ENCODE measurements at places on chromosomes 12 and 14.

DNA sequence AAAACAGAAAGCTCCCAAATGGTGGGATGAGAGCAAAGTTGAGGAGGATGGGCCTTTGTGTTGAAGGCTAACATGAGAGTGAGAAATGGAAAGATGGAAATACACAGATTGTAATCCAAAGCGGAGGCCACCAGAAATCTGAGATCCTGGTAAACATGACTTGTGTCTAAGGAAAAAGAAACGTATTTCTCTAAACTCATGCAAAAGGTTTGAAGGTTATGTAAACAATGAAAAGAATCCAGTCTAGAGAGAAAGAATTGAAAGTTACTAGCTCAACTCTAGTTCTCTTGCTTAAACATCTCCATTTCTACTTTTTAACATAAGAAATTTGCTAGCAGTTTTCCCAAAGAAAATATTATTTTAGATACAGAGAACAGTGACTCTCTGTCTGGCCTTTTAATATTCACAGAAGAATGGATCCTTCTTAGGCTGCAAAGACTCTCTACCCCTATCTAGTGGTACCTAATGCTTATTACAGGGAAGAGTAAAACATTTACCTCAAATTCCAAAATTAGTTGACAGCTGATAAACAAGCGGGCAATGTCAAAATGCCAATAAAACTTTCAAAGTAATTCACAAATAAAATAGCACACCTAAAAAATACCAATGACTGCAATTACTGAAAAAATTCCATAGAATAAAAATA lies 75.8 kb upstream of the SOX5 start:
- no peak for DNase-seq

DNA sequence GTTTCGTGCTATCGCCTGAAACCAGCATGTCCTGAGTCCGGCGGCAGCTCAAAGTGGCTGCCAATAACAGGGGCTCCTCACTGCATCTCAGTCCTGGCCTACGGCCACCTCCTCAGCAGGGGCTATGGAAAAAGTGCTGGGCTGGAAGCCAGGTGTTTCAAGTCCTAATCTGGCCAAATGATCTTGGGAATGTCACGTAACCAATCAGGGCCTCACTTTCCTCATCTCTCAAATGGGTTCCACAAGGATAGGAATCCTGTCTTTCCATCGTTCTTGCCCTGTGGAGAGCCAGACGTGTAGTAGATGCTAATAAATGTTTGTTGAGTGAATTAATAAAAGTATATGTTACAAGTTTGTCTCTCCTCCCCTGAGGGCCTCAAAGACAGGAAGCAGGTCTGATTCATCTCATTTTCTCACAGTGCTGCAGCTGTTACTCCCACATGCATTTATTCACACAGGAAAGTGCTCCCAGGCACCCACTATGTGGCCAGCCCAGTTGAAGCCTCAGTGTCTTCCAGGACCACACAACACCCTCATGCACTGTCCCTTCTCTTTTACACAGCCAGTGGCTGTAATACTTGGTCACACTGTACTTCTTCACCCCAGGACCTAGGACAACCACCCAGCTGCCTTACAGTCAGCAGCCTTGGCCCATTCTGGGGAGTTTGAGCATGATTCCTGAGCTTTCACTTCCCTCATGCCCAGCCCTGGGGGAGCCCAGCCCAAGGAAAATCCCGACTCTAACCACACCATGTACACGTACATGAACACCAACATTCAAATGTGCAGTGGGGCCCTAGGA lies 5.0 kb downstream of the CMKLR1 start:
- DNase-seq, result no peak

- DNase-seq, result no peak
Observed at GRCh38 chr12:64008596-64008995, 164.1 kb downstream of the SRGAP1 start.

GRCh38 chr12:113055594-113056380 lies 743 bp upstream of the DTX1 start:
- DNase-seq, result no peak

DNA sequence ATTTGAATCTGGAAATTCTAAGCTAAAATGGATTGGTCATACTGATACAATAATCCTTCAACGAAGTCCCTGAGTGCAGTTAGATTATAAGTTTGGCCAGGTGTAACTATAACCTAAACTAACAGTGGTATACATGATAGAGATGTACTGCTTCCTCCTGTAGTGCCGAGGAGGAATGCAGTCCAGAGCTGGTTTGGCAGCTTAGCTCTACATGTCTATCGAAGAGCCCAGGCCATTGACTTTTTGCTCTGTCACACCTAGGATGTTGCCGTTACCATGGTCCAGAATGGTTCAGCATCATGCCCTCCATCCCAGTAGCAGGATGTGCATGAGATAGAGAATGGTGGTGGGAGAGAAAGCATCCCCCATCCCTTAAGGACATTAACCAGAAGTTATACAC lies 318.1 kb downstream of the ZFP36L1 start:
- DNase-seq, result no peak

DNA sequence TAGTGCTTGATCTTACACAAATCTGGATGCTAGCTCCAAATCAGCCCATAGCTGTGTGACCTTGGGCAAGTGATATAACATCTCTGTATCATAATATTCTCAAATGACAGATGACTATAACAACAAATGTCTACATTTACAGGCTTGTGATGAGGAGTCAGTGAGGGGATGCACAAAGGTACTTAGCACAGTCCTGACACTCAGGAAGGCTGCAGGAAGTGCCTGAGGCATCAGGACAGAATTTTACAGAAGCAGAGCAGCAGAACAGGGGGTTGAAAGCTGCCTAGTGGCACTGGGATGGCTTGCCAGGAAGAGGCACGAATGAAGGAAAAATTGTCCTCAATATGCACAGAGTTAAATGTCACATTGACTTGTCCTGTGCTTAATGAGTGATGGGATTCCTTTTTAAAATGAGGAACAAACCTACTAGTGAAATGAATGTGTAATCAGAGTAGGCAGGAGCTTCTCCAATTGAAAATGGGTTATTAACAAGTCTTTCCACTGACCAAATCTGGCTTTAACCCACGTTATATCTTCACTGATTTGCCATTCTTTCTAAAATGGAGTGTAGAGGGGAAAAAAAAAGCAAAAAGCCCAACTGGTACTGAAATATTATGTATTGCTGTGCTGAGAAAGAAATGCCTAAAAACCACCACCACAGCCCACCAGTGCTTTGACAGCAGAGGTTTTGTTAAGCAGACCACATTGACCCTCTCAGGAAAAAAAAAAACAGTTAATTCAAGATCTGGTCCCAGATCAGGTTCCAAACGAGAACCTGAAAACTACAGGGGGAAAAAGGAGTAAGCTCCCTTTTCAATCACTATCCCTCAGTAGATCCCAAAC lies 11.6 kb downstream of the BTG1 start:
- DNase-seq, result no peak

DNA sequence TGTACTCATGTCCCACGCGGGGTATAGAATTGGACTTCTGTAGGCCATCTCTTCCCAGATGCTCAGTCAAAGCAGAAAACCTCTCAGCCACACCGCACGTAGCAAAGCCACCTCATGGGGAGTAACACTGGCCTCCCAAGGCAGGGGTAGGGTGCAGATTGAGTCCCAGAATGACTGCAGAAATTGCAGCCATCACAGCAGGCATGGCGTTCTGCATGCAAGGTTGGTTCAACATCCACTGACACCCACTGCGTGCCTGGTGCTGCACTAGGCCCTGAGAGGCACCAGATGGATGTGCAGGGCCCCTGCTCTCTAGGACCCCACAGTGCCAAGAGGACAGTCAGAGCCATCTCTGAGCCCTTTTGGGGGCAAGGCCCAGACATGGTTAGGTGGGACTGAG lies 39.9 kb downstream of the RAB35 start:
- no peak for DNase-seq

DNA sequence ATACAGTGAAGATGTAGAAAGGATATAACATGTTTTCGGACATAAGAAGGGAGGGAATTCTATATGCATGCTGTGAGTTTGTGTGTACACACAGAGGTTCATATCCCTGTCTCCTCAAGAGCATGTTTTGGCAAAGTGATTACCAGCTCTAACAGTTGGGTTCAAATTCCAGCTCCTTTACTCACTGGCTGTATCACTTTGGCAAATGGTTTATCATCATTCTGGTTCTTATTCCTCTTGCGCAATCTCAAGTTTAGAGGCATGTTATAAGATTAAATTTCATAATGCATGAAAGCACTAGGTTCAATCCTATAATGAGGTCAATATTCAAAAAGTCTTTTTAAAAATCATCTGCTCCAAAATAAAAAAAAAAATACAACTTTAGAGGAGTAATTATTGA lies 107.7 kb upstream of the LRFN5 start:
- no peak for DNase-seq

DNA sequence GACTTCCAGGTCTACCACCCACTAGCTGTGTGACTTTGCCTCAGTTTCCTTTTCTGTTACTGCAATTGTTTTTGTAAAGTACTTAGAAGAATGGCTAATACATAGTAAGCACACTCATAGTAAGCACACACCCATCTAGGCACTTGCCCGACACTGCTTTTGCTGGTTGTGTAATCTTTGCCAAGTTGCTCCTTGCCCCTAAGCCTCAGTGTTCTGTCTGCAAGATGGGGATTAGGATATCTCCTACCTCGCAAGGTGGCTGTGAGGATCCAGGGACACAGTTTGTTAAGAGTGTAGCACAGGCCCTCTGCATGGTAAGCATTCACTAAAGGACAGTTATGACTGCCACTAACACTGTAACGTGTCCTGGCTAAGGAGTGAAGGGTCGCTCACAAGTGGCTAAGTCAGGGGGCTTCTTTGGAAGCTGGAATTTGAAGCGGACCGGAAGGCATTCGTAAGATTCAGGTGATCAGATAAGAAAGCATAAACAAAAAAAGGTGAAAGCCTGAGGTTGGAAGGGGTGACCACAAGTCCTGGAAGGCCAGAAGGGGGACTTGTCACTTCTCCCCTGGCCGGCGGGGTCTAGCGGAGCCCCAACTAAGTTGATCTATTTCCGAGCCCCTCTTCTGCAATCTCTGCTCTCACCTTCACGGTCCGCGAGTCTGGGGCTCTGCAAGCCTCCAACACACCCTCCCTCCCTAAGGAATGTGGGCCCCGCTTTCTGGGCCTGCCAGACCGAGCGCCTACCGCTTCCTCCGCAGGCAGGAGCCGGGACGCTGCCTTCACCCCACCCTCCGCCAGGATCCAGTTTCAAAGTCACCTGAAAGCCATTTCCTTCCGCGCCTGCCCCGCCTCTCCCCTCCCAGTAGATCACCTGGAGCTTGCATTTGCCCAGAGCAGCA lies 1.5 kb upstream of the PLEKHG3 start:
- no peak for DNase-seq

GRCh38 chr12:119153477-119154434 lies 25.0 kb upstream of the HSPB8 start:
- no peak for DNase-seq

- DNase-seq, result no peak
Observed at GRCh38 chr12:118058881-118059280, 2.1 kb downstream of the WSB2 start.

- DNase-seq, result no peak
Observed at GRCh38 chr14:65044596-65044959, 57.7 kb downstream of the MAX start.

DNA sequence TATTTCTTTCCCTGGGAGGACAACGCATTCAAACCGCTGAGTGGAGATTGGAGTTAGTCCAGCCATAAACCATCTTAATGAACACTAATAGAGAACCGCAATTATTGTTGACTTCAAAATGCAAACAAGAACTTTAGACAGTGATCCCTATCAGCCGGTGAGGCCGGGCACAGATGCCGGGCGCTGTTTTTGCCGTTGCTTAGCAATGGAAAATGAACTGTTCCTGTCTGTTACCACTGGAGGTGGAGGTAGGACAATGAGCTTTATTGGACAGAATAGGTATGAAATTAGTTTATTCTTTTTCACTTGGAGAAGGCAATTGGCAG lies 216.8 kb downstream of the TTC8 start:
- DNase-seq, result no peak

DNA sequence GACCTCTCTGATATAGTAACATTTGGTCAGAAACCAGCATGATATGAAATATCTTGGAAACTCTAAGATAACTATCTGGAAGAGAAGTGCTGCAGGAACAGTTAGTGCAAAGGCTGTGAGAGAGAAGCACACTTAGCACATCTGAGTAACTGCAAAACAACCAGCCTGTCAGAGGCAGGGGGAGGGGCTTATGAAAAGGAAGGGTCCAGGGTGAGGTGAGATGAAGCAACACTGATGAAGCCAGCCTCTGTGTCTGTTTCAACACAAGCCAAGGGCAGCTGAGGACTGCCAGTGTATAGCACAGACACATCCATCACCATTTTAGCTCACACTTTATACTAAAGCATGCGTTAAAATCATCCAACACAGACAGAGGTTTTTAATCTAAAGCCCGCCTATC lies 37.4 kb upstream of the OVCH1 start:
- DNase-seq, result no peak

GRCh38 chr14:91774140-91775096 lies 42.5 kb upstream of the CATSPERB start:
- DNase-seq, result no peak

GRCh38 chr14:100058777-100059437 lies 6.3 kb upstream of the EVL start:
- no peak for DNase-seq

DNA sequence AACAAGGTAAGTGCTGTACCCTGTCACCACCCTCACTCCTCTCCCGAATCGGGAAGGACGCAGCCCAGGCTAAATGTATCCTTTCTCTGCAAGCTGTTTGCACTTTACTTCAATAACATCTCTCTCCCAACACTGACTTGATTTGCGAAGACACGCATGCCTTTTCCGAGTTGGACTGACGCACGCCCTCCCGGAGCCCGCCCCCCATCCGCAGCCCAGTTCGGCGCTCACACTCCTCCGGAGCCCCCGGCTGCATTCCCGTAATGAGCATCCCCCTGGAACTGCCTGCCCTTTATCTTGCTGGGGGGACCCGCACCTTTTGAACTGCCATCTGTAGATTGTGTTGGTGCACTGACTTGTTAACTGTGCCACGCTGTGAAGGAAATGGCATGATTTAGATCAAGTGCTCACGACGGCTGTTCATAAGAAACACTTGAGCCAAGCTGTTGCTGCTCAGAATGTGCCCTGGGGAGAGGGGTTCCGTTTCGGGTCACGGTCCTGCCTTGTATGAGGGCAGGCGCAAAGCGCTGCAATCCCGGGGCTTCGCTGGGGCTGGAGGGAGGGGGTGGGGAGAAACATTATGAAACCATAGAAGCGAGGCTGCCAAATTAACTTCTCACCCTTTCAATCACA lies 176.6 kb upstream of the CDKN3 start:
- DNase-seq, result no peak

DNA sequence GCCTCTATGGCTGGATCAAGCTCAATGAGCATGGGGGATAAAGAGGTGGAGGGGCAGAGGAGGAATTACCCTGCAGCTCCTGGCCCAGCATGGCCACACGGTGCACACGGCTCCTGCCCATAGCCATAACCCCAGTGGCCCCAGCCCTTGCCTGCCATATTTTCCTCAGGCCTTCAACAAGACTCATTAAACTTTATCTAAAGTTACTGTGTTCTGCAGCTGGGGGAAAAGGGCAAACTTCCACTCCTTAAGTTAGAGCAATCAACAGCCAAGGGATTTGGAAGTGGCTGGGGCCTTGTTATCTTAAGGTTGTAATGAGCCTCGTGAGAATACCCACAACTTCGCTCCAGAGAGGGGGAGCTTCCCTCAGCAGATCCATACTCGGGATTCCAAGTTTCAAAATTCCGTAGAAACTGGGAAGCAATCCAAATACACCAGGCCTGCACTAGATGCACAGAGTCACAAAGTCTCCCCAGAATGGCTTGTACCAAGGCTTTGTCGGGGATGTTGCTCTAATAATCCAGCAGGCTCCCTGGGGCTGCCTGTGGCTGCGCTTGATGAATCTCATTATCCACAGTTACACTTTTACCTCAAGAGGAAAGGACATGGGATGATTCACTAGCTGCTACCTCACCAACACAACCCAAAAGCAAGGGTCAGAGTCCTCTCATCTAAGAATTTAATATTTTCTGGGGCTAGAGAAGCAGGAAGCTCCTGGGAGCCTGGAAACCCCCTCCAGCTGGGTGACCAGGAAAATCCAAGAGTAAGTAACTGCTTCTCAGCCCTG lies 13.0 kb upstream of the OR6J1 start:
- DNase-seq, result no peak
